ENCODE measurements at places on chromosomes 7 and 10.

- DNase-seq, result no peak
These were observed 141.4 kb downstream of the PLPP4 start for GRCh38 chr10:120598386-120598785.

DNA sequence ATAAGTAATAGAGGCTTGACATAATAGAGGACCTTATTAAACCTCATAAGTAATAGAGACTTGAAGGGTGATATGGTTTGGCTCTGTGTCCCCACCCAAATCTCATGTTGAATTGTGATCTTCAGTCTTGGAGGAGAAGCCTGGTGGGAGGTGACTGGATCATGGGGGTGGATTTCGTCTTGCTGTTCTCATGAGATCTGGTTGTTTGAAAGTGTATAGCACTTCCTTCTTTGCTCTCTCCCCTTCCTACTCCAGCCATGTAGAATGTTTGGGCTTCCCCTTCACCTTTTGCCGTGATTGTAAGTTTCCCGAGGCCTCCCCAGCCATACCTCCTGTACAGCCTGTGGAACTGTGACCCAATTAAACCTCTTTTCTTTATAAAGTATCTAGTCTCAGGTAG, 8.6 kb downstream of the KIFBP start:
- no peak for DNase-seq

- no peak for DNase-seq
These were observed 11.1 kb upstream of the SDK1 start for GRCh38 chr7:3289996-3290395.

DNA sequence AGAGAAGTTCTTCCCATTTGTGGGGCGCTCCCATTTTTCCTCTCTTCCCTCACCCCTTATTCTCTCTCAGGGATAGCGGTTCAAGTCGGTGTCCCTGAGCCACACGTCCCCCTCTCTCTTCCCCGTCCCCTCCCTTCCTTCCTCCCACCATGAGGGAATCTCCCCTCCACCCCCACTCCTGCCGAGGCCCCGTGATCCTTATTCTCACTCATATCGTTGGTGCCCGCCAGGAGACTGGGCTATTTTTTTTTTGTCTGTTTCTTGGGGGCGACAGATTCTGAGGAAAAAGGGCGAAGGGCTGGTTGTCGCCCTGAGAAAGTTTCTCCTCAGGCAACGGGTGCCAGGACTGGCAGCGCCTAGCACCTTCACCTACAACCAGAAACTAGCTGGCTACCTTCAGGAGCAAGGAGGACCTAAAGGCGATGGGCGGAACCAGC, 723 bp downstream of the ZCWPW1 start:
- DNase-seq, result no peak

GRCh38 chr7:69739190-69739589, 140.9 kb downstream of the AUTS2 start:
- DNase-seq, result no peak

GRCh38 chr10:69220041-69220451, at the start of gene HKDC1:
Gene HKDC1 (plus strand): TSS chr10:69220332. CDS start chr10:69220436, 104 bp downstream.
- no peak for DNase-seq

- DNase-seq, result no peak
These were observed 50.4 kb downstream of the ADD3 start for GRCh38 chr10:110058212-110058611.

GRCh38 chr7:55094092-55094690, 75.4 kb downstream of the EGFR start:
- DNase-seq, result no peak

GRCh38 chr7:359766-360361, 69.9 kb downstream of the FOXL3 start:
- DNase-seq, result no peak

- DNase-seq, result no peak
These were observed 84.0 kb upstream of the ELMO1 start for GRCh38 chr7:37532636-37533035.

GRCh38 chr7:31938650-31939049, 131.6 kb downstream of the PDE1C start:
- no peak for DNase-seq

Measured in activated T-helper 1 cell treated with anti-CD3 and anti-CD28 coated beads, Interleukin-12 subunit alpha, Interleukin-12 subunit beta, Interleukin-2, Interleukin-4 antibody, amounts not matched to agents 30 ng/mL and 10 ng/mL and 1 ng/mL, durations not matched to agents 14 hours and 24 hours and 36 hours (primary cell).